Stimulated activated CD8-positive, alpha-beta memory T cell treated with anti-CD3 and anti-CD28 coated beads, Interleukin-4, amount 100 ng/mL, for 1 hour (primary cell): ENCODE measurements at places on chromosomes 5 and 9.

- DNase-seq: no peak
Observed at GRCh38 chr5:38379350-38379937, 121.1 kb downstream of the EGFLAM start.

GRCh38 chr9:128558431-128559310 is 6.3 kb downstream of the SPTAN1 start:
- DNase-seq: peak; percentile 4

DNA sequence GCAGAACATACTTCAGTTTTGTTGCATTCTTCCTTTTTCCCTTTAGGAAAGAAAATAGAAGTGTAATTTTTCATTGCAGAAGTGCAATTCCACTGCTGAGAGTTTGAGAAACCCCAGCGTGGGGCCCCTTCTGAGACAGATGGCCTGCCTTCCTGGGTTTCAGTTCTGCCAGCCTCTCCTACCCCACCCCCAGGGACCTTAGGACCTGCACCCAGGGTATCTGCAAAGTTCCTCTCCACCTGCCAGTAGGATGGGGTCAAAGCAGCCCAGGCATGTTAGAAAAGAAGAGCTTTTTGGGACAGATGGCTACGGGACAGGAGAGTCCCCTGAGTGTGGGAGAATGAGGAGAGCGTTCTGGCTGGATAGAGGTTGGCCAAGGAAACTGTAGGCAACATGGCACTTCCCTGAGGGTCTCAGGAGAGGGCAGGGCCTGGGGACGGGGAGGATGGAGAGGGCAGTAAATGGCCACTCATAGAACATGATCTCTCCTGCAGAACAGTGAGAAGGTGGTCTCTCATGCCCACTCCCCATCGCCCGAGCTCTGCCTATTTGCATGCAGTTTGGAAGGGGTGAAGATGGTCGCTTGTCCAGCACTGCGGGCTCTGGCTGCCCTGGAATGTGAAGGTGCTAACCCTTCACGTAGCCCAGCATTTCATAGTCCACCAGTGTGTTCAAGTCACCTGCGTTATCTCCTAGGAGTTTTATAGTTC is at the start of gene TIFAB:
Gene TIFAB, minus strand, starts transcription at position 31 of the 710 bp plus-strand sequence. CDS start 2,412 bp downstream, outside the sequence.
- no peak for DNase-seq

DNA sequence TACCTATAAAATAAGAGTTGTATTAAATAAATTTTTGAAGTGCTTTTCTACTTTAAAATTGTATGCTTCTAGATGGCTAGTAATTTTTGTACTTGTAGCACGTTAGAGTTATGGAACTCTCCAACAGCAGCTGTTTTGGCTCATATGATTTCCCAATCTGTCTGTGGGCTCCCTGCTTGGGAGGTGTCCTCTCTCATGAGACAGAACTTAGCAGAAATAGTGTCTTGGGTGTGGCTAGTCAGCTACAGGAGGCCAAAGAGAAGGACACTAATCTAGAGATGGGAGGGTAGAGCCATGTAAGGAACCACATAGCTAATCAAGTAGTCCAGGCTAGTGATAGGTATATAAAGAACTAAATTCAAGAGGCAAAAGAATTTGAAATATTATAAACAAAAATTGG is 78.4 kb upstream of the DAB2 start:
- DNase-seq: no peak

DNA sequence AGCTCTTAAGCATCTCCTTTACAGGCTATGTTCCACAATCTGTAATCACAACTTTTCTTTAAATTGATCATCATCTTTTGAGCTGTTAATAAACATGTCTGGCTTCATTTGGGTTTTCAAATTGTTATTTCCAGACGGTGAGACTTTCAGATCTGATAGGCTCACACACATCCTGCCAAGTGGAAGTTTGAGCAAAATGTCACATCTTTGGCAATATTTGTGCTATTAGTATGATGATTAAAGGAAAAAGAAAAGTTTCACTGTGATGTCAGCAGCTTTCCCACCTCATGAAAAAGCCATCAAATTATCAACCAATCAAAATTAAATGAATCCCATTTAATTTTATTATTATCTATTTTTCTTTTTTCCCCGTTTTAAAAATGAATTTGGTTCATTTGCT is 29.8 kb downstream of the SLC1A1 start:
- DNase-seq: no peak

DNA sequence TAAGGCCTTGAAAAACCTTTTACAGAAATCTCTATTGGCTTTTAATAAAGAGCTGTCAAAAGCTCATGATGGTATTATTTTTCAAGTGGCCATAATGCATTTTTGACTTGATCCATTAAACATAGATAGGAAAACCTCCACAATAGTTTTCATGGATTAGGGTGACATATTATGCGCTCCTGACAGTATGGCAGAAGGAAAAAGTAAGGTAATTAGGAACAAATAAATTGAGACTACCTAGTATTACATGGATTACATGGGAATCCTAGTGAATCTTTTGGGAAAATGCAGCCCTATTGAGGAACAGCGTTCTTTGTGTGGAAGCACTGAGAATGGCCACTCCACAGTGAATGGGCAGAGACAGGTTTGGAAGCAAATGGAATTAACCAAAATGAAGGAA is 171.2 kb downstream of the TRPM3 start:
- DNase-seq: no peak

DNA sequence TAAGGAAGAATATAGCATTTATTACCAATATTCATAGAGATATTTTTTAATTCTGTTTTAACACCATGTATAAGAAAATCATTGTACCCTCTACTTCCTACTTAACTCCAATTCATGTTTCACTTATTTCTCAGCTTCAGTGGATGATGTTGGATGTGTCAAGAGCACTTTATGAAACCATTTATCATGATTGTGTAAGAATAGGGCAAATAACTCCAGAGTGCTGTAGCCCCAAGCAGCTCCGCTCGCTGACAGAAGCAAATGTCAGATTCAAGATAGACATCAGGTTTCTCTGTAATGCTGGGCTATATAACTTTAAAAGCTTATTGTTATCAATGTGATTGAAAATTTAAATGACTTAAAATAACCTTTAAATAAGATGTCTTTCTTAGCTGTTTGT is 50.4 kb downstream of the MAST4 start:
- DNase-seq: no peak
